Pancreas (tissue), 10 donors: ENCODE measurements at places on chromosomes 7 and 10. TPM values are rescaled to one million over a fixed set of nuclear protein-coding genes. Genes with fewer than 3 reads are reported as not detected.

The ADRB1 gene
- total RNA-seq = 0.79 TPM

The MYH16 gene
- not detected for total RNA-seq

The RET gene
- 0.78 TPM for total RNA-seq

The RTKN2 gene
- total RNA-seq = 0.04 TPM

The EPHA1 gene
- 8.2 TPM for total RNA-seq

The COL17A1 gene
- total RNA-seq = 1.5 TPM

The NPY4R2 gene
- total RNA-seq = not detected

The PRPS1L1 gene
- not detected for total RNA-seq

The ARHGEF35 gene
- 7.5 TPM for total RNA-seq

The CYP2C19 gene
- total RNA-seq = 0.44 TPM

The MPLKIP gene
- 14.1 TPM for total RNA-seq

The LIMK1 gene
- 6.1 TPM for total RNA-seq

The CLDN4 gene
- 59.6 TPM for total RNA-seq

The PROSER2 gene
- 9.6 TPM for total RNA-seq

The UCN3 gene
- total RNA-seq = 0.66 TPM

The STAMBPL1 gene
- 1.2 TPM for total RNA-seq

The SOSTDC1 gene
- 0.25 TPM for total RNA-seq

DNA sequence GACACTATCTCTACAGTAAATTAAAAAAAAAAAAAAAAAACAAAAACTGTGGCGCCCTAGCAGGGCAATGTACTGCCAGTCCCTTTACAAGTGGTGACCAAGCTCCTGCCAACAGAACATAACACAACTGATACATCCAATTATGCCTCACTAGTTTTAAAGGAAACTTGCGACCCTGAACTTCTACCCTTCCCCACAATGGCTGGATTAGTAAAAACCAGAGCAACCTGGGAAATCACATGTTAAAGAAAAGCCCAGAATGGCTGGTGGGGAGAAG is 16.5 kb downstream of the ATE1 start:
- no peak for DNase-seq

GRCh38 chr10:125093974-125094705 is 66.2 kb downstream of the CTBP2 start:
- DNase-seq = no peak

- DNase-seq = no peak
These were observed 69.0 kb downstream of the HACD1 start for GRCh38 chr10:17548162-17548561.

DNA sequence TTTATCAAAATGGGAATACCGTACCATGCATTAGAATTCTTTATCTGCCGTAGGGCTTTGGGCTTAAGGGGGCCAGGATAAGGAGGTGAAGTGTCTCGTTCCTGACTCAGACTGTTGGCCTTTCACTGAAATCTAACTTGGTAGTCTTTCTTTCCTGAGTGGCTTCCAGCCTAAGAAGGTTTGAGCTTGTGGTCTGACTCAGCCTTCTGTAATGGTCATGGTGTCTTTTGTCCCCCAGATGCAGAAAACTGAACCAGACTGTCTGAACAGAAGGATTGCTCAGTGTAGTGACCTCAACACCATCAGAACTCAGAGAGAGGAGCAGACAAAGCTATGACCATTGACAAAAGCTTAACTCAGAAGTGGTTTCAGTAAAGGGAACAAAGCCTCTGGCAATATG is 39.5 kb downstream of the WNT2 start:
- no peak for DNase-seq

GRCh38 chr10:24718031-24718855 is 5.4 kb downstream of the ARHGAP21 start:
- DNase-seq = no peak

GRCh38 chr7:55158541-55159382 is 139.9 kb downstream of the EGFR start:
- no peak for DNase-seq

DNA sequence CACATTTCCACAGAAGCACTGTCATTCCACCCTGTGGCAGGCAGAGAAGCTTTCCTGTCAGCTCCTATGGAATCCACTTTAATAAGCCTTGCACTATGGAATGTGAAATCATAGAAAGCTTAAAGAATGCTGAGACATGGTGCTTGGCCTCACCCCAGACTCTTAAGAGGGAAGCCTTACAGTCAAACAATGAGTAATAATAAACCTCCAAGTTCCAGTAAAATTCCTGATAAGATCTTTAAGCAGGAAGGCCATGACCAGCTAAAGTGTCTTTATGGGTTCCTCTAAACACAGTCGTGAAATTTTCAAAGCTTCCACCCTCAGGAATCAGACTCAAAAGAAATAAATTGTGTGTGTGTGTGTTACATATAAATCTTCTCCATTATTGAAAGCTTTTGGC is 11.9 kb upstream of the TEX36 start:
- DNase-seq = no peak

DNA sequence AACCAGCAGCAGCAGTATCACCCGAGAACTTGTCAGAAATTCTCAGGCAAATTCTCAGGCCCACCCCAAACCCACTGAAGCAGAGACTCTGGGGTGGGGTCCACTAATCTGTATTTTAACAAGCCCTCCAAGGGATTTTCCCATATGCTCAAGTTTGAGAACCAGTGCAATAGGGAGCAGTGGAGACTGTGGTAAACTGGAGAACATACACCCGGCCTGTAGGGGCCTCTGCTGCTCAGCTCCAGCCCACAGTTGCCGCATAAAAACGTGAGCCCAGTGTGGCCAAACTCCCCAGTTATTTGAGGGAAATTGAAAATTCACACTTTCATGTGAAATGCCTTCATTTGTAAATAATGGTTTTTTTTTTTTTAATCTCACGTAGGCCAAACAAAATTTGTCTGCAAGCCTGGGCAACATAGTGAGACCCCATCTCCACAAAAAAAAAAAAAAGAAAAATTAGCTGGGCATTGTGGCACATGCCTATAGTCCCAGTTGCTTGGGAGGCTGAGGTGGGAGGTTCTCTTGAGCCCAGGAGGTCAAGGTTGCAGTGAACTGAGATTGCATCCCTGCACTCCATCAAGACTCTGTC is 97.6 kb upstream of the ZMIZ1 start:
- no peak for DNase-seq

DNA sequence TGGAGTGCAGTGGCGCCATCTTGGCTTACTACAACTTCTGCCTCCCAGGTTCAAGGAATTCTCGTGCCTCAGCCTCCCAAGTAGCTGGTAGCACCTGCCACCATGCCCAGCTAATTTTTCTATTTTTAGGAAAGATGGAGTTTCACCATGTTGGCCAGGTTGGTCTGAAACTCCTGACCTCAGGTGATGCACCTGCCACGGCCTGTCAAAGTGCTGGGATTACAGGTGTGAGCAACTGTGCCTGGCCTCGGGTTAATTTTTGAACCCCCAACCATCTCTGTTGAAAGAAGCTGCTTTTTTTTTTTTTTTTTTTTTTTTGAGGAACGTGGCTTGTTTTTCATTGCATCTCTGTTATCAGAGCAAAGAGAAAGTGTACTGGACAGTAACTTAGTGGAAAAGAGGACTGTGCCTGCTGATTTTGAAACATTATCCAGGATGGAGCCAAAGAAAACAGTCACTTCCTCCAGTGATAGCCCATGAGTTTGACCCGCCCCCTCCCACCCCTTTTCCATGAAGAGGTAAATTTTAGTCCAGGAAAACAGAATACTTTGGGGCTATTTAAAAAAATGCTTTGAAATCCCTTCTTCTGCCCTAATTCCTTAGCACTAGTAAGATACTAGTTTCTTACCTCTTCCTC is 38.3 kb downstream of the WBP1L start:
- DNase-seq = no peak

- DNase-seq = no peak
These were observed 217.7 kb downstream of the TMEM178B start for GRCh38 chr7:141291541-141291940.

GRCh38 chr7:50981743-50982142 is 199.0 kb upstream of the GRB10 start:
- no peak for DNase-seq

GRCh38 chr10:2978574-2979273 is 88.6 kb upstream of the PFKP start:
- DNase-seq = no peak

- DNase-seq = no peak
These were observed 88.6 kb downstream of the PDGFA start for GRCh38 chr7:431041-431440.

- DNase-seq = no peak
These were observed 313.3 kb upstream of the AKR1E2 start for GRCh38 chr10:4512671-4513240.

DNA sequence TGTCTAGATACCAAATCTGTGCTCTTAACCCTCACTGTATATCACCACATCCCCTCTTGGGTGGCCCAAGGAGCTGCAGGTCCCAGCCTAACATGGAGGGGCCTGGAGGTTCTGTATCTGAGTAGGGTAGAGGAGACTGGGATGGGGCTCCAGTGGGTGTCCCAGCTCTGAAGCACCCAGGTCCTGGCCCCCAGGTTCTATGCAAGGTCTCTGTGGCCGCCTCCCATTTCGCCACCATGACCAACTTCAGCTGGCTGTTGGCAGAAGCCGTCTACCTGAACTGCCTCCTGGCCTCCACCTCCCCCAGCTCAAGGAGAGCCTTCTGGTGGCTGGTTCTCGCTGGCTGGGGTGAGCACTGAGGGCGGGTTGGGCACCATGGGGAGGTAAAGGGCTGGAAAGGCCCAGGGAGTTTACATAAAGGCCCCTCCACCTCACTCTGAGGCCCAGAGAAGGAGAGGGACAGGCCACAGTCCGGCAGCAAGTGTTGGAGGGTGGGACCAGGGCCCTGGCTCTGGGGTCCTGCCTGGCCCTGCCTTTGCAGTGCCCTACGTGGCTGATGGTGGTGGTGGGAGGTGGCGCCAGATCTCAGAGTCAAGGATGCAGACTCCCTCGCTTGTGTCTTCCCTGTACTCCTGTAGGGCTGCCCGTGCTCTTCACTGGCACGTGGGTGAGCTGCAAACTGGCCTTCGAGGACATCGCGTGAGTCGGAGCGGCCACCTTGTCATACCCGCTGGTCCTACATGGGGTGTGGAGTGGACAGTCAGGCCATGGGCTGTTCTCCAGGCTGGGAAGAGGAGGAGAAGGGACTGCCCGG is 10.2 kb downstream of the GHRHR start:
- no peak for DNase-seq

GRCh38 chr10:75417522-75417927 is 13.9 kb upstream of the LRMDA start:
- DNase-seq = no peak

DNA sequence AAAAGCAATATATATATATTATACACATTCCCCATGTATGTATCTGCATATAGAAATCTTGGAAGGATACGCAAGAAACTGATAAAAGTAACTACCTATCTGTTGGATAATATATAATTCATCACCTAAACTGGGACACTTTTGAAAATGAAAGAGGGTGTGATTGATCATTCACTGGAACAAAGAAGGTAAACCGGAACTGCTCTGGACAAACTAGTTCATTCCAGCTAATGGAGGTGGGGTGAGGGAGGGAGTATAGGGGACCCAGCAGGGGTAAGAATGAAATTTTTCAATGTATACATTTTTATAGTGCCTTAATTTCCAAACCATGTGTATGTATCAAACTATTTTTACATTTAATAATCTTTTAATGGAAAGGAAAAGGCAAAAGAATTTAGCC is 25.6 kb downstream of the SORBS1 start:
- no peak for DNase-seq

DNA sequence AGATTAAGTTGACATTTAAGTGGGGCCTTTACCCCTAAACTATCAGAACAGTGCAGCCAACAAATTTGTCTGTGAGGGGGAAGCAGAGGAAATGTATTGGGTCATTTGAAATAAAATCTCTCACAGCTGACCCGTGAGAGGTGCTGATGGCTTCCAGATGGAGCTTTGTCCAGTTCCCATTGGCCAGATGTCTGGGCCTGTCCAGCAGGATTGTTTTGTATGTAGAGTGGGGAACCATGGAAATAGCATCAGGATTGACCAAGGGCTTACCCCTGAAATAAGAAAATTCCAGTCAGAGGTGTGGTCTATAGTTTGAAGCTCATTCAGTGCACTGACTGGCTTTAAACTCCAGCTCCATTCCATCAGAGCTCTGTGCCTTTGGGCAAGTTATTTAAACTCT is 50.6 kb downstream of the INHBA start:
- no peak for DNase-seq

DNA sequence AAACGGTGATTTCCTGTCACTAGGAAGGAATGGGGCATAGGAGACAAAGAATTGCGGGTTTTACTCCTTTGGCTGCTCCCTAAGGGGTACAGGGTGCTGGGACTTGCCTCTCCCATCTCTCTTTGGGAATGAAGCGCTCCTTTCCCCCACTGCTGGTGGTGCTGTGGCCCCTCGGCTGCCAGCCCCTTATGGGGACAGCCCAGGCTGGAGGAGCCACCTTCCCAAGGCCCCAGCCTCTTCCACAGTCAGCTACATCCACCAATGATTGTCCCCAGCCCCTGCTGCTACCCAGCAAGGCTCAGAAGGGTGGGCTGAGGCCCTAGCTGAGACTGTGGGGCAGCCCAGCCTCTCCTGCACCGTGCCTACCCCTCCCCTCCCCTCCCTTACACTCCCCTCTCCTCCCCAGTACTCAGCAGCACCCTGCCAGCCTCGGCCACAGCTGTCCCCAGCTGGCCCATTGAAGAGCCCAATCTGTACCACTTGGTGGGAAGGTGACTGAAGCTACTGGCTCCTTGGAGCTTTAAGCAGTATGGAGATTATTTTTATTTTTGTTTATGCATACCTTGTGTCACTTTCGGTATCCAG is 19.0 kb downstream of the PRKAG2 start:
- no peak for DNase-seq

DNA sequence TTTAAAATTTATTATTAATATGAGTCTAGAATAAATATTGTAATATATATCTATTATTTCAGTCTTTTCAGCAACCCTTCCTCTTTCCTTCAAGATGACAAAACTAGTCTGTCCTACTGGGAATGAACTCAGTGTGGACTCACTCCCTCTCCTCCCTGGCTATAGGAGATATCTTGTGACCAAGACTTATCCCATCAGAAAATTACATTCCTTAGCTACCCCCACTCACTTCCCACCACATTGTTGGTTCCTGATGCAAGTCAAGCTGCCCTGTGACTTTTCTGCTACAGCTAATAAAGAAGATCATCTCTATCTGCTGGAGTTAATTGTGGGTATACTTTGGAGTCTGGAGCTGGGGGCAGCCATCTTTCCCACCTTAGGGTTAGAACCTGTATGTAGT is 28.0 kb upstream of the MCU start:
- no peak for DNase-seq

- no peak for DNase-seq
These were observed 19.1 kb upstream of the TNKS2 start for GRCh38 chr10:91779011-91779605.

DNA sequence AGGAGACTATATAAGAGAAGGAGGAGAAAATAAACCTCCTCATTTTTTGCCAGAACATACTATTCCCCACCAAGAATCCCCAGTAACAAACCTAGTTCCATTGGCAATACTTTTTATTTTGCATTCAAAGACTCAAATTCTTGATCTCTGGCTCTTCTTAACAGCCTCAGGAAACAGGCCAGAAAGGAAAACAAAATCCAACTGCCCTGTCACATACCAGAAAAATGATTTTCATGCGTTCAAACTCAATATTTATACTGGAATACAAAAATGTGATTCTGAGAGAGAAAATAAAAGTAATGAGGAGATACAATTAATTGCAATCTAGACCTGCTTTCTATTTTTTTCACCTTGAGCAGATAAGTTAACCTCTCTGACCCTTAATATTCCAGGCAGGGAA is 435.9 kb upstream of the AUTS2 start:
- no peak for DNase-seq
